ENCODE measurements at places on chromosomes 1 and 21.

GRCh38 chr21:22201126-22201525 lies 1202.9 kb downstream of the NCAM2 start:
- DNase-seq = no peak

DNA sequence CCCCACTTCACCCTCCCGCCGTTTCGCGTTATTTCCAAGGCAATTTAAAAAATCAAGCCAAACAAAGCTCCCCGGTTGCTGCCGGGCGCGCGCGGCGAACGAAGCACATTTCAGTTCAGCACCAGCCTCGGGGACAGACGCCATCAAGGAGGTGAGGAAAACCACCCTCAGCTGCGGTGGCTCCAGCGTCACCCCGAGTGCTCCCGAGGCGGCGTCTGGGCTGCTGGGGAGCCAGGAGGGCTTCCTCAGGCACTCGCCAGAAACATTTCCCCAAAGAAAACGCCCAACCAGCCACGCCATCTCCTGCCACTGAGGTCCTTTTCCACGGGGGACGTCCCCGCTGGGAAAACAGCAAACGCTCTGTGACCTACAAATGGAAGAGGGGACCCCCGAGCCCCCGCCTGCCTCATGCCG lies 623 bp downstream of the GNG4 start:
- DNase-seq = peak; percentile 58

- DNase-seq = no peak
Measured at GRCh38 chr21:39137248-39138178, 45.7 kb downstream of the PSMG1 start.

DNA sequence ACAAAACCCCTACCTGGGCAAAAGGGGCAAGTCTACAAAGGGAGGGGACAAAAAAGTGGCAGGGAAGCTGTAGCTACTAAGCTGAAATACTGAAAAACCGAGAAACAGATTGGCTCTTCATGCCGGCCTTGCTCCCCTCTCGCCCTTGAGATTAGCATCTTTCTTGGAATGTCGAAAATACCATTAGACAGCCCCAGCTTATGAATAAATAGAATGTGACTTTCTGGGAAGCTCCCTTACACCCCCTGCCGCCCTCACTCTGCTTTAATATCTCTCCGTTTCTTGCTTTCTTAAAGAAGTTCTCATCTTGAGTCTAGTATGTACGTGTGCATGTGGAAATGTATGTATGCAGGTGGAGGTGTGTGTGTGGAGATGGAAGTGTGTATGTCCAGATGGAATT lies 14.1 kb downstream of the TRAF3IP3 start:
- no peak for DNase-seq

DNA sequence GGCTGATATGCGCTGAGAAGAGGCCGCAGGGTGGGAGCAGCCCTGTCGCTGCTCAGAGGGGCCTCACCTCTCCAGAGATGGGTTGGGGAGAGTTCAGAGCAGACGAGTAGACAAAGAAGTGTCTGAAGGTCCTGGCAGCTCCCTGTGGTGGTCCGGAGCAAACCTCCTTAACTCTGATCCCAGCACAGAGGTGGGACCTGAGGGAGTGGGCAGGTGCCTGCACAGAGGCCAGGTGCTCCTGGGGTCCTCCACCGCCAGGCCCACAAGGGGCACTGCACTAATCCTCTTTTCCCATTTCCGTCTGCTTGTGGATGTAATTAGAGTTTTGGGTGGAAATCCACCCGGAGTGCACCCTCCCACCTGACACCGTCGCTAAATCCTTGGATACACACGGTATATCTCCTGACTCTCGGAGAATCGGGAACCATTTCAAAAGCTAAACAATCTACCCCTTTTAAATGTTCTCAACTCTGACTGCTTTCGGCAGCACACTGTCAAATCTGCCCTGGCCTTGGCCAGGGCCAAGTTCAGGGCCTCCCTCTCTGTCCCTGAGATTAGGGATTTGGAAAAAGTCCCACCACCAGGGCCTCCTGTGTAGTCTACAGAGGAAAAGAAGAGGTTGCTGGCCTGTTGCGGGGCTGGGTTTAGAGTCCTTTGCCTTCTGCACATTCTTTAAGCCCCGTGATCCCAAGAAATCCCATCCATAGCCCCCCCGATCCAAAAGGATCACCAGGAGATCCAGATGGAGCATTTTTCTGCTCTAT lies 22.4 kb downstream of the CASZ1 start:
- DNase-seq = no peak

DNA sequence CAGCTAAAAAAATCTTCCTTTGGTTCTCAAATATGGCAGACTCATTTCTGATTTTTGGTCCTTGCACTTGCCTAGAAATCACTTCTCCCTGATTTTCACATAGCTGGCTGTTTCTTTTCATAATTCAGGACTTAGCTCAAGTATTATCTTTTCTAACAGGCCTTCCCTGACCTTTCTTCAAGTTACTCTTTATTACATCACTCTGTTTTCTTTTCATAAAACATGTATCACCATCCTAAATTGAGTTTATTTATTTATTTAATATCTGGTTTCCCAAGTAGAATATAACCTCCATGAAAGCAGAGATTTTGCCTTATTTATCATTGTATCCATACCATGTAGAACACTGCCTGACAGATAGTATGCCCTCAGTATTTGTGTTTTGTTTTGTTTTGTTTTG lies 18.2 kb upstream of the GNG5 start:
- no peak for DNase-seq

- DNase-seq = no peak
Measured at GRCh38 chr21:34180826-34181359, 107.5 kb downstream of the MRPS6 start.

GRCh38 chr1:183188240-183188639 lies 2.2 kb downstream of the LAMC2 start:
- no peak for DNase-seq

DNA sequence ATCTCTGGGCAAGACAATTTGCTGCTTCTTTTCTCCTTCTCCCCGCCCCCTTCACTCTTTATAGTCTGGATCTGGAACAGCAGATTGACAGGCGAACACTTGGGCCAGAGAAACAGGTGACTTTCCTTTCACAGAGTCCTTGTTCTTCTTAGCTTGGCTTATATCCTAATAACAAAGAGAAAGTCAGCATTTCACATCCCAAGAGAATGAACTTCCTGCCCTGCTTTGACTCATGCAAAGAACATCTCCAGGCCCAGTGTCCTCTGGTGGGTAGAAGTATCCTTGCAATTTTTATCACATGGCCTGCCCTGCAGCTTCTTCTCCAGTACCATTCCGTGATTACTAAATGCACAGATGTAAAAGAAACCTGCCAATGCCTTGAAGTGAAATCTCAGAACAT lies 764.4 kb downstream of the ADGRL2 start:
- no peak for DNase-seq

GRCh38 chr1:19923137-19923952 lies at the start of gene PLA2G2E:
Gene PLA2G2E, minus strand, starts transcription at chr1:19923617. Its CDS starts 58 bp downstream, at chr1:19923559.
- DNase-seq = no peak

- peak; percentile 20 for DNase-seq
Measured at GRCh38 chr1:220879076-220879508, at the start of gene HLX. Gene HLX, plus strand, starts transcription at chr1:220879443. Its CDS starts 415 bp downstream, at chr1:220879858.

GRCh38 chr1:171762143-171762563 lies 19.3 kb upstream of the METTL13 start:
- no peak for DNase-seq

- DNase-seq = no peak
Measured at GRCh38 chr1:30879940-30880677, 28.4 kb downstream of the SDC3 start.

GRCh38 chr1:116835161-116835560 lies 74.6 kb upstream of the PTGFRN start:
- DNase-seq = no peak

- no peak for DNase-seq
Measured at GRCh38 chr1:31906557-31906956, 31.6 kb downstream of the PTP4A2 start.

DNA sequence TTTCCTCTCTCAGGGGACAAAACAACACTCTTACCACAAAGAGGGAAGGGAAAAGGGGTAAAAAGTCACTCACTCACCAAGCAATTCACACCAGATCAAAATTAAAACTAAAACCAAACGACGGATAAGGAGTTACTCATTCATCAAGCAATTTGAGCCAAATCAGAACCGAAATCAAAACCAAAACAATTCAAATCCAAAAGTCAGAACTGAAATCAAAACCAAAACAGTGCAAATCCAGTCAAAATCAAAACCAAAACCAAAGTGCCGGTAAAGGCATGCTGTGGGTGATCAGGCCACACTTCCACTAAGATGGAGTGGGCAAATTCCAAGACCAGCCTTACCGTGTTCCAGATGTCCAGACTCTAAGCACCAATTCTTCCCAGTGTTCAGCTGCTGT lies 717.9 kb downstream of the AMY1C start:
- DNase-seq = no peak

DNA sequence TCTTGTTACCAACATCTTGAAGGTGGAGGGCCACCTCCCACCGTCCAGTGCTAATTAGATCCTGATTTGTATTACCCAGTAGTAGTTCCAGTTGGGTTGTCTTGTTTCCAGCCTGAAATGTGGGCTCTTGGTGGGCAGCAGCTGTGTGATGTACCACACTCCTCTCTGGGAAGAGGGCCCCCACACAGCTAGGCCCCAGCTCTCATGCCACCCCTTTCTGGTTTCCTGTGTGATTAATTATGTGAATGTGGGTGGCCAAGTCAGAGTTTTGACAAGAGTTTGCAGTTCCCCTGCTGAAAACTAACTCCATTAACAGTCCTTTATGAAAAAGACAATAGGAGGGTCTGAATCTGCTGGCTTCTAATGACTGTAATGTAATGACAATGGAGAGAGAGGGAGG lies 3.8 kb downstream of the HMGB4 start:
- no peak for DNase-seq

DNA sequence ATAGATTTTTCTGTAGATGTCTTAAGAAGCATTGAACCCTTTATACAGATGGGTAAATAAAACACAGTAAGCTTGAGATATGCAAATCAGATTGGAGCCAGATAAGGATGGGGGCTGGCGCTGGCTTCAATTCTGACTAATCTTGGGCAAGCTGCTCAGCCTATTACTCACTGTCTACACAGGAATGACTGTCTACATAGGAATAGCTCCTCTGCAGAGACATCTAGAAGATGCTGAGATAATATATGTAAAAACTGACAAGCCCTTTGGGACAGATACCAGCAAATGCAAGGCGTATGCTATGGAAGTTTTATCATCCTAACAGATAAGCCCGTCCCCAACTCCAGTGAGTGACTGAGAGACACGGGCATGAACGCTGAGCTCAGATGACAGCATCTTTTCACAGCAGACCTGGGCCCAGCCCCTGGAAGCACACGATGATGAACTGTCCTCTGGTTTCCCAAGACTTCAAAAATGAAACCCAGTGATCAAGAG lies 1.7 kb downstream of the CLDN14 start:
- DNase-seq = no peak

GRCh38 chr1:212491454-212491853 lies 58.7 kb downstream of the NENF start:
- no peak for DNase-seq

GRCh38 chr1:151729157-151729965 lies 8.0 kb downstream of the RIIAD1 start:
- DNase-seq = no peak

- no peak for DNase-seq
Measured at GRCh38 chr1:33641104-33641830, 168.8 kb downstream of the ZSCAN20 start.

DNA sequence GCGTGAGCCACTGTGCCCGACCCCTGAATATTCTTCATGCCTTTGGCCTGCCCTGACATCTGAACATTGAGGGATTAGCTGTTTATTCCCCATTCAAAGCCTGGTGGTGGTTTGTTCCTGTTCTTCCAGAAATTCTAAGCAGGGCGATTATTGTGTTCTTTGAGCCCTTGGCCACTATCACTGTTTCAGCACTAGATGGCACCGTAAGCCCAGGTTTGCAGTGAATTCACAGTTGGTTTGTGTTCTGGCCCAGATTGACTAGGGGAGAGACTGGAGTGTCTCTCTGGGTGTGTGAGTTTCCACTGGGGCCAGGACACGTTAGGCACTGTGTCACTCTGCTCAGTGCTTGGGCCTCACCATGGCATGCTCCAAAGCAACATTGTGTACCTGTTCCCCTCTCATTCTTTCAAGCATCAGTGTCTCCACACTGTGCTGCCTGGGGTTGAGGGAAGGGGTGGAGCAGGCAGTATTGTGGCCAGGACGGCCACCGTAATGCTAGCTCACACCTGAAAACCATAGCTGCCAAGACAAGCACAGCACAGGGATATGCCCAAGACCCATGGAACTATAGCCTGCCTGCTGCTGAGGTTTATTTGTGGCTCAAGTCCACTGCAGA lies 52.7 kb downstream of the PKN2 start:
- peak; percentile 30 for DNase-seq

DNA sequence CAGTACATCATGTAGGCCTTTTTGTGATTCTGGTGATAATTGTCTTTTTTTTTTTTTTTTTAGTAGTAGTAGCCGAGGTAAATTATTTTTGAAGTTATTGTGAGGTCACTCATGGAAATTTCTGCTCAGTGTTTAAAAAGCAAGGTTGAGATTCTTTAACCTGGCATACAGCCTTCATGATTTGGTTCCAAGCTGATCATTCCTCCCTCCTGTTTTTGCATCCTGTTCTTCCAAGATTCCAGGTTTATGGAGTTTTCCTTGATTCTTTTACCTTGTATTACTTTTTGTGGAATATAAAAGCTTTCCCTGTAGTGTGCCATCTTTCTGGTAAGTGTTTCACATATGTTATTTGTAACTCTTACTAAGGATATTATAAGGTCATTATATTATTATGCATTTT lies 9.1 kb downstream of the ZFYVE9 start:
- DNase-seq = no peak

GRCh38 chr21:18245464-18245967 lies 883 bp downstream of the CHODL start:
- DNase-seq = no peak

- no peak for DNase-seq
Measured at GRCh38 chr1:22809783-22810182, 99.1 kb downstream of the EPHB2 start.

DNA sequence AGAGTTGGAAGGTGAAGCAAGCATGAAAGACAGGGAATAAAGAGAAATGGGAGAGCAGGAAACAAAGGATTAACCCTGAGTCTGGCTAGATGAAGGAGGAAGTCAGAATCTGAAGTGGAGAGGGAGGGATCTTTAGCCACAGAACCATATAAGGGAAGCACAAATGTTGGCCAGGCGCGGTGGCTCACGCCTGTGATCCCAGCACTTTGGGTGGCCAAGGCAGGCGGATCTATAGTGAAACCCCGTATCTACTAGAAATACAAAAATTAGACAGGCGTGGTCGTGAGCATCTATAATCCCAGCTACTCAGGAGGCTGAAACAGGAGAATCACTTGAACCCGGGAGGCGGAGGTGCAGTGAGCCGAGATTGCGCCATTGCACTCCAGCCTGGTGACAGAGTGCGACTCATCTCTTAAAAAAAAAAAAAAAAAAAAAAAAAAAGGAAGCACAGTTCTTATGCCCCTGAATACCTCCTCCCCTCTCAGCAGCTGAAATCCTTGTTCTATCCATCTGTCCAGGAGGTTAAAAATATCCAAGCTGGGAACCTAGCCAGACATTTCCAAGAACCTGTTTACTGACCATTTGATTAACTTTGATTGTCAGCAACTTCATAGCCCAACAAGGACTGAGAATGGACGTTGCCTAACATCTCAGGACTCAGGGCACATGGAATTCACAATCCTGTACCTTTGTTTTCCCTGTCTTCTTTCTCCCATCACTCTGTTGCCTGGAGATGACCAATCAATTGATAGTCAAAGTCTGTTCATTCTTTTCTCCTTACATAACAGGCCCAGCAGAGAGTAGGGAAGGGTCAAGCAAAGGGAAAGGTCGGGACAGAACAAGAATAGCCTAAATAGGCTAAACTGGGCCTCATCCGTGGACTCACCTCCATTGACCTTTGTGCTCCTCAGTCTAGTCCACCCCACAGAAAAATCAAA lies 10.6 kb downstream of the TXNIP start:
- DNase-seq = no peak

- no peak for DNase-seq
Measured at GRCh38 chr21:28213261-28213660, 779.4 kb downstream of the LTN1 start.

- no peak for DNase-seq
Measured at GRCh38 chr1:70992521-70992920, 55.1 kb downstream of the PTGER3 start.
